ENCODE measurements at places on chromosomes 7 and 10.

DNA sequence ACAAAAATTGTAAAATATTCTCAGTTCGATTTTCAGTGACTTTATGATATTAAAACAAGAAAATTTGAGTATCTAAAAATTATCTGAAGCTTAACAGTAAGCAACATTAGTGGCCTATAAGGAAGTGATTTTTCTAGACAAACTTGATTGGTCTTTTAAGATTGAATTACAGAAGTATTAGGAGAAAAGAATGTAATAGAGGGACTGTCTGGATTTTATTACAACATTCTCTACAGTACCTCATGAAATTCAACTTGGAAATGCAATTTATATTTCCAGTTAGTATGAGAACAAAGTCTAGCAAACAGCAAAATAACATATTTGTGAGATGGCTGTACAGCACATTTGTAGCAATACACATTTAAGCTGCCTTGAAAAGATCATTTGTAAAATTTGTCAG is 18.8 kb downstream of the REEP3 start:
- no peak for ATAC-seq

GRCh38 chr7:66430164-66430545 is 198.5 kb upstream of the KCTD7 start:
- ATAC-seq, result no peak

GRCh38 chr10:13559124-13559700 is 27.6 kb upstream of the PRPF18 start:
- no peak for ATAC-seq

DNA sequence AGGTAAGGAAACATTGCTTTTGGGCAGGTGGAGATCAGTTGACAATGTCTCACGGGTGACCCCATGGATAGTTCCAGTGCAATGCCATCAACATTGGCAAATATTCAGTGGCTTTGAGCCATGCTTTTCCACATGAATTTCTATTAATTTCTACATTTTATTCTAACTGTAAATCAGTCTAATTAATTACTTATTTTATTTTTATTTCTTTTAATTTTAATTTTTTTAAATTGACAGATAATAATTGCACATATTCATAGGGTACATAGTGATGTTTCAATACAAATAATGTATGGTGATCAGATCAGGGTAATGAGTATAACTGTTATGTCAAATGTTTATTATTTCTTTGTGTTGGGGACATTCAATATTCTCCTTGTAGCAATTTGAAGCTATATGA is 3.8 kb downstream of the ABCA13 start:
- ATAC-seq, result no peak

- ATAC-seq, result no peak
Measured at GRCh38 chr10:131560706-131561355, 249.3 kb upstream of the TCERG1L start.

GRCh38 chr7:2108501-2109250 is 124.1 kb downstream of the MAD1L1 start:
- ATAC-seq, result no peak

GRCh38 chr10:101071885-101072433 is 10.2 kb downstream of the KAZALD1 start:
- no peak for ATAC-seq

- ATAC-seq, result peak; percentile 7
Measured at GRCh38 chr10:14603534-14604102, 171.1 kb downstream of the FAM107B start.

- ATAC-seq, result no peak
Measured at GRCh38 chr7:36015733-36016132, 137.3 kb upstream of the EEPD1 start.

DNA sequence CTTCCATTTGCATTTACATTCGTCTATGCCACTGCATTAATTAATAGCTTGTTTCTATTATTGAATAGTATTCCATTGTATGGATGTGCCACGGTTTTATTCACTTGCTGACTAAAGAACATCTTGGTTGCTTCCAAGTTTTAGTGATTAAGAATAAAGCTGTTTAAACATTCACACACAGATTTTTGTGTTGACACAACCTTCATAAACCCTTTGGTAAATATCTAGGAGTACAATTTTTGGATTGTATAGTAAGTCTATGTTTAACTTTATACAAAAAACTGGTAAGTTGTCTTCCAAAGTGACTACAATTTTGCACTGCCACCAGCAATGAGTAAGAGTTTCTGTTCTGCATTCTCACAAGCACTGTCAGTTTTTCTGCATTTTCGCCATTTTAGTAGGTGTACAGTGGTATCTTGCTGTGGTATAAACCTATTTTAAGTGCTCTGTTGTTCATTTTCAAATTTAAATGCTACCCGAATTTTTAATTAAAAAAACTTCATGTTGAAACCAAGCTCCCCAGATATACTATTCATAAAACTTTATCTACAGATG is 121.4 kb downstream of the RNF133 start:
- no peak for ATAC-seq

DNA sequence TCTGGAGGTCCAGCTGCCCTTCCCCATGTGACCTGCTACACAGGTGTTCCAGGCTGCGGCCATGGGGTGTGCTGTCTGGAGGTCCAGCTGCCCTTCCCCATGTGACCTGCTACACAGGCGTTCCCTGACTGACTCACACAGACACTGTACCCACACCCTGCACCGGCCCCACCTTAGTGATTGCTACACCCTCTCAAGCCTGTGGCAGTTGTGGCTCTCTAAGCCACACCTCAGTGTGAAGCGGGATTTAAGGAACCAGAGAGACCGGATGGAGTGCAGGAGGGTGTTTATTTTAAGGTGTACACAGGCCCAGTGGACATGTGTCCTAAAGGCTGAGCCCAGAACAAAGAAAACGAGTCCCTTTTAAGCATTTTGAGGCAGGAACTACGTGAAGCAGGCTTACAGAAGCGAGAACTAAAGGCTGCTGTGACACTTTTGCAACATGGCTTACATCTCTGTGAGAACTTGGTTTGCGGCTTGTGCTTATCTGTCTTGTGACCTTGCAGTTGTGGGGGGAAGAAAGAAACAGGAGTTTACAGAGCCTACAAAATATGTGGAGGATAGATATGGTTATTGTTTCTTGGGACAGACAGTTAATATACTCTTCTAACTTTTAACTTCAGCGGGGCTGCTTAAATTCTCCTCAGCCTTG is 326.4 kb downstream of the PAXIP1 start:
- ATAC-seq, result peak; percentile 91

DNA sequence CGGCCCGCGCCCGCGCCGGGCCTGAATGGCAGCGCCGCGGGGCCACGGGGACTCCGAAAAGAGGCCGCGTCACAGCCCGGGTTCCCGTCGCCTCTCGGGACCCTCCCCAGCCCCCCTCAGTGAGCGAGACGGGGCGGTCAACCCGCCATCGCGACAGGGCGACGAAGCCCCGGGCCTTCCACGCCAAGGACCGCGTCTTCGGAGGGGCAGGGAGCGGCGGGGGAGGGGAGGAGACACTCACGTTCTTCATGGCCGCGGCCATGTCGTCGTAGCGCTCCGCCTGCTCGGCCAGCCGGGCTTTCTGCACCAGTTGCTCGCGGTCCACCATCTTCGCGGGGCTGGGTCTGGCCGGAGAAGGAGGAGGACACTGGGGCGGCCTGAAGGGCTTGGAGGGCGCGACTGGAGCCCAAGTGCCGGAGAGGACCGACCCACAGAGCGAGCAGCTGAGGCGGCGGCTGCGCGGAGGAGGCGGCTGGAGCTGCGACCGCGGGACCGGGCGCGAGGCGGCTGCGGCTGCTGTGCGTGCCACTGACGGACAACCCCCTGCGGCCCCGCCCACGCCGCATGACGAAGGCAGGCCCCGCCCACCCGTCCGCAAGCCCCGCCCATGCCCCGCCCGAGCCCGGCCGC is at the start of gene YWHAG:
YWHAG (minus strand) TSS at position 511 of the 630 bp plus-strand sequence; CDS start at position 328, 183 bp downstream.
- ATAC-seq, result peak; percentile 90

GRCh38 chr10:132662186-132662920 is 123.6 kb downstream of the NKX6-2 start:
- ATAC-seq, result no peak
